Lower leg skin (tissue), 4 donors: ENCODE measurements at places on chromosomes 12 and 14.

GRCh38 chr12:117461732-117462131 is 100.3 kb upstream of the NOS1 start:
- no peak for DNase-seq

DNA sequence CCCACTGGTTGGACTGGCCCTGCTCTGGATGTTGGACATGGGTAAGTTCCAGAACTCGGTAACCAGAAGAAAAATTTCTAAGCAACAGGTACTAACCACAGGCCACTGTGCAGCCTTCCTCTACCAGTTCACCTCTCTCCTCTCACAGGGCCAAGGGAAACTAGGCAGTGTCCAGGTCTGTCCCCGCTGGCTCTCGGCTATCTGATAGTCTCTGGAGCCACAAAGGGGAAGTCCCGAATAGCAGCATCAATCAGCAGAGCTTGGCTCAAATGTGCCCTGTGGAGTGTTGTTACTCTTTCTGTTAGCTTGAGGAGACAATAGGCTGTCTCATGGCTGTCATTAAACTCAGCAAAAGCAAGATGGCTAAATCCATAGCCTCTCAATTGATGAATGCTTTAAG is 73.2 kb downstream of the TSPAN11 start:
- no peak for DNase-seq

GRCh38 chr12:52442600-52443061 is 8.5 kb upstream of the KRT75 start:
- peak; percentile 54 for DNase-seq

GRCh38 chr14:60356906-60357550 is 108.0 kb downstream of the PPM1A start:
- DNase-seq = no peak

GRCh38 chr12:12845794-12846243 is 32.7 kb downstream of the DDX47 start:
- DNase-seq = peak; percentile 68

DNA sequence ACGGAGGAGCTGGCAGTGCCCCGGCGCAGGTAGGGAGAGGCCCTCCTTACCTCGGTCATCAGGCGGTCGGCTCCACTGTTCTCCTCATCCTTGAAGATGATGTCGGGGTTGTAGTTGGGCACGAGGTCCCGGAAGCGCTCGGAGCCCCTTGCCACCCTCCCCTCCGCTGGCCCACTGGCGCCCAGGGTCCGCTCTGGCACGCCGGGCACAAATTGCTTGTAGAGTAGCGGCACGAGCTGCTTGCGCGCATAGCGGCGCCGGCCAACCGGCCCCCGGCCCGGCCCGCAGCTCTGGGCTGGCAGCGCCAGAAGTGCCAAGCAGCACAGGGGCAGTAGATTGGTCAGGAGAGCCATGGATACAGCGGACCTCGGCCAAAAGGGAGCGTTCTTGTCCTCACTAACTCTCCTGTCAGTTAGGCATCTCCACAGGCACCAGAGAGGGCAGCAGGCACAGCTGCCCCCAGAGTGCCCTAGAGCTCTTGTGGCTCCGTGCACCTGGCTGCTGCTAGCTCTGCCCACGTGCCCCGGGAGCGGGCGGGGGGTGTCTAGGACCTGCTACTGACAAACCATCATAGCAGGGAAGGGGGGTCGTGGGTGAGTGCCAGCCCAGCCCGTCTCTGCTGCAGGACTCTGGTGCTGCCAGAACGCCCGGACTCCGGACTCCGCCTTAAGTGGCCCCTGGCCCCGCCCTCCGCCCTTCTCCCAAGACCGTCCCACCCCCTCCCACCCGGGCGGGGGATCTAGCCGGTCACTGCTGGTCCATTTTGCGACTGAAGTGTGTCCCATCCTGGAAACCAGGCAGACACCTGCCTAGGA is at the start of gene DHH:
Gene DHH, minus strand, starts transcription at position 642 of the 815 bp plus-strand sequence. Its CDS starts 289 bp downstream, at position 353.
- DNase-seq = no peak

GRCh38 chr14:91138511-91139359 is 24.9 kb downstream of the DGLUCY start:
- no peak for DNase-seq

GRCh38 chr14:24664366-24664765 is 30.4 kb upstream of the GZMB start:
- DNase-seq = no peak

DNA sequence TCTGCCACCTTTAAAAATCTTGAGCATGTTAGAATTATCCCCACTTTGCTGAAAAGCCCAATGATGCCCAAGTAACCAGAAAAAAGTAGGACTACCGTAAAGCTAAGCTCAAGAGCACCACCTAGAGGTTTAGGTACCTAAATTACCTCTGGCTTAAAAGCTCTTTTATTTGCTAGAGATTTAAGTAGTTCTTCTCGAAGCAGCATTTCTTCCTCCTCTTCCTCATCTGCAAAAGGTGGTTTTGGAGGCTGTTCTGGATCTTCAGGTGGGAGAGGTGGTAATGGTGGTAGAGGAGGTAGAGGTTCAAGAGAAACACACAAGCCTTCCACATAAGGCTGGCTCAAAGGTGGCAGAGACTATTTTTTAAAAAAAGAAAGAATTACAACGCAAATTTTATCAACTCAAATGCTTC is 26.9 kb downstream of the ZFC3H1 start:
- DNase-seq = no peak

- DNase-seq = peak; percentile 88
Observed at GRCh38 chr14:50335389-50335788, 23.3 kb downstream of the DMAC2L start.

DNA sequence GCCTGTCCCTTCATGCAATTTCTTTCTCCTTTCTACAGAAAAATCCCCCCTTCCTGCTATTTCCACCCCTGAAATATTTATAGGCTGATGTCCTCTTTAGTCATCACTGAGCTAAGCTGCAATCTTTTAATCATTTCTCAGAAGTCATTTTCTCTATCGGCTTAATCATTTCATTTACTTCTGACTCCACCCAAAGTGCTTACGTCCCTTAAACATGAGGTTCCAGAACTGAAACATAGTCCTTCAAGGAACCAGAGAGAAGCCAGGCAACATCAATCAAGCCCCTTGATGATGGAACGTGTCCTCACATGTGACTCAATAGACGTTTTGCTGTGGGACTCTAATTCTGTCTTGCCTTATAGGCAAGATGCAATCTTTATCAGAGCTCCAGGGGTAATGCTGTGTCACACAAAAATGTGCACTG is 148.7 kb upstream of the KRR1 start:
- no peak for DNase-seq

- no peak for DNase-seq
Observed at GRCh38 chr12:95202691-95203486, 14.4 kb downstream of the FGD6 start.

- no peak for DNase-seq
Observed at GRCh38 chr12:6193853-6194815, 6.1 kb upstream of the CD9 start.

DNA sequence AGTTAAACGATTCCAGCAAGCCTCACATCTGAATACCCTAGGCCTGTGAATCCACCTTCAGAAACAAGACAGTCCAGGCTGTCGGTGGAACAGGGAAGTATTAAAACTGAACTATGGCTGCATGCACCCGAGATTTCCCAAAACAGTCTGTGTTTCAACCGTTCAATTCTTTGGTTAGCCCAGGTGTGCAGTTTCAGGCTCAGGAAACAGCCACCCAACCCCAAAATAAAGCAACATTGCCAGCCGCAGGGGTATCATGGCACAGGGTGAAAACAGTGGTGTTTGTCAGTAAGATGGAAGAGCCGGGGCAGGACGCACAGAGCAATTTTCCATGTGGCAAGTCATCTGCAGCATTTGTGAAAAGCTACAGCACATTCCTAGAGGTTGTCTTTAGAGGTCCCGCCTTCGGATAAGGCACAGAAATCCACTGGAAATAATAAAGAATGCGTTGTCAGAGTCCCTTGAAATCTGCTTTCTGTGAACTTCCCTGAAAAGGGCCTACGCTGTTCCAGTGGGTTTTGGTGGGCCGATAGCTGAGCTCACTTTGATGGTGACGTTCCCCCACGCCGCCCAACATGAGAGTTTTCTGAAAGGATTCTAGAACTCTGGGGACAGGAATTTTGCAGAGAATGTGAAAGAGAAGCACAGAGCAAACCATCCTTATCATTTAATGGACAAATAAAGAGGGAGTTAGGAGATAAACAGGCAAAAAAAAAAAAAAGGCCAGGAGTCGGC is 84.9 kb downstream of the BCL11B start:
- no peak for DNase-seq

DNA sequence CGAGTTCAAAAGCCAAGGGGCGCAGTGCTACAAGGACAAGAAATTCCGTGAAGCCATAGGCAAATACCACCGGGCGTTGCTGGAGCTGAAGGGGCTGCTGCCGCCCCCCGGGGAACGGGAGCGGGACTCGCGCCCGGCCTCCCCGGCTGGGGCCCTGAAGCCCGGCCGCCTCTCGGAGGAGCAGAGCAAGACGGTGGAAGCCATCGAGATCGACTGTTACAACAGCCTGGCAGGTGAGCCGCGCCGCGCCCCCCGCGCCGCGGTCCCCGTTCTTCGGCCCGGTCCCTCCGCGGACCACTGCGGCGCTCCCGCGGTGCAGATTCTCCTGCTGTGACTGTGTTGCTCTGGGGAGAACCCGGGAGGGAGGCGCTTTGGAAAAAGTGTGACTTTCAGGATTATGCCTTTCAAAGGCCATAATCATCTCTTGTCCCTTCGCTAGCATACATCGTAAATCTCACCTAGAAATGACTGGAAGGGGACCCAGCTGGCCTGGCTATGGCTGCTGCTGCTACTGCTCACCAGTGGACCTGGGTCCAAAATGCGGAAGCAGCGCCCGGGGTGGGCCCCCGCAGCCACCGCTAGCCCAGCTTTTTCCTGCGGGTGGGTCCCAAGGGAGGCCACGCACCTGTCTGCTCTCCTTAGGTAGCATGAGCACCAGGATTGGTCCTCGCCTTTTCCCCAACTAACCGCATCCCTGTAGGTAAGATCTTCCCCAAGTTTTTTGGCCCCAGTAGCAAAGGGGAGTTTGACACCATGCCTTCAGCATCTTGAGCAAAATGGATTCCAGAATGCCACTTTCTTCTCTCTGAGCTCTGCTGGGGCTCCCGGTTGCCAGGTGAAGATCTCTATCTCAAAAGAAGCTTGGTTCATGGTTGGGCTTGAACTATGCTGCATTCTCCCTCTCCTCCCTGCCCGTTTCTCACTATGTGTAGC is 853 bp downstream of the TTC9 start:
- DNase-seq = no peak

DNA sequence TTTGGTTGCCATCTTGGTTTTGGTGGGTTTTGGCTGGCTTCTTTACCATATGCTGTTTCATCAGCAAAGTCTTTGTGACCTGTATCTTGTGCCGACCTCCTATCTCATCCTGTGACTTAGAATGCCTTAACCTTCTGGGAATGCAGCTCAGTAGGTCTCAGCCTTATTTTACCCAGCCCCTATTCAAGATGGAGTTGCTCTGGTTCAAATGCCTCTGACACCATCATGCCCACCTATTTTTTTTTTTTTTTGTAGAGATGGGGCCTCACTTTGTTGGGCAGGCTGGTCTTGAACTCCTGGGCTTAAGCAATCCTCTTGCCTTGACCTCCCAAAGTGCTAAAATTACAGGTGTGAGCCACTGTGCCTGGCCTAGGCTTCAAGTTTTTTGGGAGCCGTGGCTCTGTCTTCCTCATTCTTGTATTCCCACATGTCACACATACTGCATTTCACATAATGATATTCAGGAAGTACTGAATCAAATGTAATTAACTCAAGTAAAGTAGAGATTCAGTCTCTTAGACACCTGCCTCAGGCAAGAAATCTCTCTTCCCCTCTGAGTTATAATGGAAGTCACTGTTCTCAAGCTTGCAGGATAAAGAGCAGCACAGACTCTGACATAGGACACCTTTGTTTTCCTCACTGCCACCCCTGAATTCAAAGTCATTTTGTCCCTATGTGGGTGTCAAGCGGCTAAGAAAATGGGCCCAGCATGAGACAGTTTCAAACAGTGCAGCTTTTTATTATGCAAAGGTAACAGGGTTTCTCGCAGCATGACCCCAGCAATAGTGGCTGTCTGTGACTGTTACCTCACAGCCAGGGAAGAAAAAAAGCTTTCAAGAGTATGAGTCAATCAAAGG is 159.0 kb downstream of the PTPN11 start:
- no peak for DNase-seq

DNA sequence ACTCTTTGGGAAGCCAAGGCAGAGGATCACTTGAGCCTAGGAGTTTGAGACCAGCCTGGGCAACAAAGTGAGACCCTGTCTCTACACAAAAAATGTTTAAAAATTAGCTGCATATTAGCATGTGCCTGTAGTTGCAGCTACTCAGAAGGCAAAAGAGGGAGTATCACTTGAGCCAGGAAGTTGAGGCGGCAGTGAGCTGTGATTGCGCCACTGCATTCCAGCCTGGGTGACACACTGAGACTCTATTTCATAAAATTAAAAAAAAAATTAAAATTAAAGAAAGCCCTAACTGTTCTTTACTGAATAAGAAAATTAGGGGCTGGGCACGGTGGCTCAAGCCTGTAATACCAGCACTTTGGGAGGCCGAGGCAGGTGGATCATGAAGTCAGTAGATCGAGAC is 27.0 kb downstream of the SENP1 start:
- no peak for DNase-seq

GRCh38 chr14:75049731-75050201 is 1.5 kb downstream of the MLH3 start:
- DNase-seq = no peak

DNA sequence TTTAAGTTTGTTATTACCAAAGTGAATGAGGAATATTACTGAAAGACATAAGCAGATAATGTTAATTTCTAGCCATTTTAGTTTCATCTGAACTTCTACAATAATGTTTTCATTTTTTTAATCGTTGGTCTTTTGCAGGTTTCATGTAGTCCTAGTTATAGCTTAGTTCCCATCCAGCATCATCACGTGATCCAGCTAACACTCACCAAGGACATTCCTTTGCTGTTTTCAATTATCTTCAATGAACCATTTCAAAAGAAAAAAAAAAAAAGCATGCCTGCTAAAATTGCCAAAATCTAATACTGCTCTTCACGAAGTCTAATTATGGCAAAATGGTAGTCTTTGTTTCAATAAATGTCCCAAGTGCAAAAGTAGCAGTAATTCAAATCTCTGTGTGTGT is 187.7 kb upstream of the ATXN7L3B start:
- DNase-seq = no peak

- DNase-seq = no peak
Observed at GRCh38 chr12:553216-554000, 93.7 kb downstream of the B4GALNT3 start.

DNA sequence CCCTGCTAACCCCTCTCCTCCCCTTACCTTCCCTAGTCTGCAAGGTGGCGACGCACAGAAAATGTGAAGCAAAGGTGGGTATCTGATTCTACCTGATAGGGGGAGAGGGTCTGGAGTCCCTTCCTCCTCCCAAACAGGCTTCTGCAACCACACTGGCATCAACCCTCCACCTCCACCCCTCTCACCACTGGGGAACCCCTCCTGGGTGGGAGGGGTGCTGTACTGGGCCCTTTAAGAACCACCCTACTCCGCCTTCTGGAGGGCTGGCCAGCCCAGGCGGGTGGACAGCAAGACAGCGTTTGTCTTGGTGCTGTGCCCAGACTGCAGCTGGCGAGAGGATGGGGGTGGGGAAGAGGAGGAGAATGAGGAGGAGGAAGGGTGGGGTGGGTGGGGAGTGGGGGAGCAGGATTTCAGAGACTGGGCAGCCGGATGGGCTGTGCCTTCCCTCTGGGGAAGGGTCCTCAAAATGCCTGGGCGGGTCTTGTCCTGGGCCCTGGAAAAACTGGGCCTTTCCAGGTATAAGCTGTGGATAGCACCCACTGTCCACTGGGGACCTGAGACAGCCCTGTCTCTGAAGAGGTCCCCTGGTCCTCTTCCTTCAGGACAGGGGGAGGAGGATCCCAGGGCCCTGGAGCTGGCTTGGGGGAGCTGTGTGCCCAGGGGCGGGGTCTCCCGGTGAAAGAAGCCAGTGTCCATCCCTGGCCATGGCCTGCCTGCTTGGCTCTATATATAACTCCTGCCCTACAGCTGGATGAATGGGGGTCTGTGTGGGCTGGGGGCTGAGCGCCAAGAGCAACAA is 2.8 kb downstream of the TNS2 start:
- DNase-seq = peak; percentile 82

GRCh38 chr12:67355428-67356379 is 86.5 kb downstream of the CAND1 start:
- DNase-seq = no peak
